NCI-H1092 (cell line): ENCODE measurements at places on chromosomes 7 and 10.

DNA sequence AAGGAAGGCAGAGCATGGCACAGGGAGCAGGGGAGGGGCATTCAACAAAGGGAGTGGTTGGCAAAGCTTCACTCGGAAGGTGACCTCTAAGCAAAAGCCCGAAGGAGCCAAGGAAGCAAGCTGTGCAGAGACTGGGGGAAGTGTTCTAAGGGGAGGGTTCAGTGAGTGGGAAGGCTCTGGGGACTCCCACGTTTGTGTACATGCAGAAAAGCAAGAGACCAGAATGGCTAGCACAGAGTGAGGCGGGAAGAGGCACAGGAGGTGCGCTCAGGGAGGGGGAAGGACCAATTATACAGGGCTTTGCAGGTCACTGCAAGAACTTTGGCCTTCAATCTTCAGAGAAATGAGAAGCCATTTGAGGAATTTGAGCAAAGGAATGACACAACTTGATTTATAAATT is 7.4 kb downstream of the ARHGAP21 start:
- DNase-seq = no peak

DNA sequence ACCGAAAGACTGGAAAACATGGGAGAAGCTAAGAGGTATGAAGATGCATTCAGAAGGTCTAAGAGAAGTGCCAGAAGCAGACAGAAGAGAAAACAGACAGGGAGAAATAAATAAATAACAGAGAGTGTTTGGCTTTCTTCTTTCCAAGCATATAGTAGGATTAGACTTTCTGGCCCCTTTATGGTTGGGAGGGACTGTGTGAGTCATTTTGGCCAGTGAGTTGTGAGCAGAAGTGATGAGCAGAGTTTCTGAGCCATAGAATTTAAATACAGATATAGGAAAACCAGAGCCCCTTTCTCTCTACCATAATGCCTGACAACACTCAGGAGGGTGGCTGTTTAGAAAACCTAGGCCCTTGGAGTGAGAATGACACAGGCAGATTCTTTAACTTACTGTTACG is 171.0 kb downstream of the PPP1R17 start:
- DNase-seq = no peak

DNA sequence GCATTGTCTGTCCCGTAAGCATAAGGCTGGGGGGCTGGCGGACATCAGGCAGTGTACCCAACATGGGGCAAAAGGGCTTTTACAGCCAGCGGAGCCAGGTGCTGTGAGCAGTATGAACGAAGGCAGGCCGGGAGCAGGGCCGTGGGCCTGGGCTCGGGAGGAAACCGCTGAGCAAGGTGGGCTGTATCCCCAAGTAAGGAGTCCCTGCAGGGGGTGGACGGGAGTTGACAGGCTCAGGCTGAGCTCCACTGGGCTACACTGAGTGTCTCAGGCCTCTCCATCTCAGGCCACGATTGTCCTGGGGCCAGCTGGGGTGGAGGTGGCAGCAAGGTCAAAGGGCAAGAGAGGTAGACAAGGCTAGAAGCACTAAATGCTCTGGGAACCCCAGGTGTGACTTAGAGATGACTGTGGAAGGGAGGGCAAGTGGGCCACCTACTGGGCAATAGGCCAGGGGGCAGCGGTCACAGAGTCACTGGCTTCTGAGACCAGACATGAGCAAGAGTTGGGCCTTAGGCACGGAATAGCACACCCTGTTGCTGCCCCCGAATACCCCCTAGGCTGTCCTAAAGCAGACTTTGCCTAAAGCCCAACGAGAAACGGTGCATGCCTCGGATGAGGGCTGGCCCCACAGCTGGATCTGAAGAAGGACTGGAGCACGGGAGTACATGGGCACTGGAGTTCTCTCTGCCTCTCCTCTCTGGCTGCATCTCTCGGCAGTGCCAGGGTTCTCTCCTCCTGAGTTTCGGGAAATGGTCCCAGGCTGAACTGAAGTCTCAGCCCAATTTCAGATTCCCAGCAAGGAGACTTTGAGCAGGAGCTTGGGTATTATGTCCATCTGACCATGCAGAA is 10.8 kb upstream of the RAMP3 start:
- DNase-seq = no peak

DNA sequence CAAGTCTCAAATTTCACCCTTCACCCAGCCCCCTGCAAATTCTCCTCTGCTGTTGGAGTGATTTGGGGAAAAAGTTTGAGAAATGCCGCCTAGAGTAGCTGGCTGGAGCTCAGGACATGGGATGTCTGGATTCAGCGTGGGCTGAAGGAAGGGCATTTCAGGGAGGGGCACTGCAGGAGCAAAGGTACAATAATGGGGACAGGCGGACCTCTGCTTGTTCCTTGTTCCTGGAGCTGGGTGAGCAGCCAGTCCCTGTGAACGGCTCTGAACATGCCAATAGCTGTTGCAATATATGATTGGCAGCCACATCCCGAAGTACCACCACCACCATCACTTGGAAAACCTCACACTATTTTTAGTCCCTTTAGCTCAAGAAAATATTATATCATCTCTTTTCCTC is 23.4 kb downstream of the ADRA2A start:
- DNase-seq = no peak

DNA sequence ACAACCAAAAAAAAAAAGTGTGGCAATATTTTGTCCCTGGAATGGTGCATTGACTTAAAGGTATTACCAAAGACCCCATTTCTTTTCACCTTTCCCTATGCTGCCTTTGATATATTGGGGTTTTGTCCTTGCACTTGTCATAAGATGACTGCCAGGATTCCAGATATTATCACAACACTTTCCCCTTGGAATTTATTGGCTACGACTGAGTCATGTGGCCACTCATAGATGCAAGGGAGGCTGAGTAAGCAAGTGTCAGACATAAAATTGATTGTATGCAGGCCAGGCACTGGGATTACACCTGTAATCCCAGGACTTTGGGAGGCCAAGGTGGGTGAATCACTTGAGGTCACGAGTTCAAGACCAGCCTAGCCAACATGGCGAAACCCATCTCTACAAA is 83.6 kb downstream of the PPP1R3C start:
- no peak for DNase-seq

DNA sequence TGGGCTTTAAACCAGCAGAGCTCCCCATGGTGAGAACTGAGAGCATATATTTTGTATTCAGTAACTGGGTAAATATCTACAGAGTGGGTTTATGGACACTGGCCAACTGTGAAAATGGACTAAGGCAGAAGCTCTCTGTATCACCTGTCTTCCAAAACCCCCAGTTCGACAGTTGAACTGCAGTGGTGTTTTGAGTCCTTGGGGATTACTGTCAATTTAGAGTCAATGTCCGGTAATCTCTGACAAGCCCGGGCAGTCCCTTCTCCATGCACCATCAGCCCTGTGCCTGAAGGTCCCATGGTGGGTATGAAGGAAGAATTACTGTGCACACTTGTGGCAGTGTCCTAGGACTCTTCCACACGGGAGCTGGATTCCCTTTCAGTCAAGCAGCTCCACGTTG is 235.0 kb downstream of the CCSER2 start:
- peak; percentile 78 for DNase-seq

DNA sequence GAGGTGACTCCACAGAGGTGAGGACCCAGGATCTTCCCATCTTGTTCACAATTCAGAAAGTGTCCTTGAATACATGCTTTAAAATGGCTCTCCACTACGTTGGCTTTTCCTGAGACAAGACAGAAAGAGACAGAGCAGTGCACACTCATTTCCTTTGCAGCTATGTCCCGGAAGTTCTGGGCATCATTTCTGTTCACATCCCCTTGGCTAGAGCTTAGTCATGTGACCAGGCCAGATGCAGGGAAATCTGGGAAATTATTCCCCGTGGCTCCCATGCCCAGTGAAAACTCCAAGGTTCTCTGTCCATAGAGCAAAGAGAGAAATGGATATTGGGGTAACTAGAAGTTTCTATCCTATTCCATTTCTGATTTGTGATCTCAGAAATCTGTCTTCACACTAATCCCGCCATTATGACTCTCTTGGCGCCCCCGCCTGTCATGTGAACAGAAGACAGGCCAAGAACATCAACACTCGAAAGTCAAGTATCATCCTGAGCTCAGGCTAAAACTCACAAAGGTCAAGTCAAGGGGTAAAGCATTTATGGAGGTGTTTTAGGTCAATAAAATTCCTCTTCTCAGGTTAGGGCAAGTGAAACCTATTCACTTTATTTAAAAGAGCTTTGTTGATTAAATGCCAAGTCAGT is 251.4 kb upstream of the HABP2 start:
- no peak for DNase-seq

GRCh38 chr10:121405096-121405495 is 193.1 kb downstream of the FGFR2 start:
- DNase-seq = no peak

DNA sequence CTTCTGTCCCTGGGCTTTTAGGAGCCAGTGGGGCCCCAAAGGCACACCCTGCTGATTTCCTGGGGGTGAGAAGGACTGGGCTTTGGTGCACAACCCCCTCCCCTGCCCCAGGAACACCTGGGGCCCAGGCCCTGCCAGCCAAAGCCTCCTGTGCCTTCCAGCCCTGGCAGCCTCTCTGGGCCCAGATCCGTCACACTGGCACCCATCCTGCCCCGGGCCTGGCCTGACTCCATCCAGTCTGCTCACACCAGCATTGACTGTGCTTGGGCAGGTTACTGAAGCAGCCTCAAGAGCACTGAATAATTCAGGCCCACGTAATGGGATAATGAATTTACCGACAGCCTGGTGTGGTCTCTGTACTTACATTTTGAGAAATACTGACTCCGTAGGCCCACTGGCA is 12.0 kb upstream of the COMTD1 start:
- DNase-seq = no peak

DNA sequence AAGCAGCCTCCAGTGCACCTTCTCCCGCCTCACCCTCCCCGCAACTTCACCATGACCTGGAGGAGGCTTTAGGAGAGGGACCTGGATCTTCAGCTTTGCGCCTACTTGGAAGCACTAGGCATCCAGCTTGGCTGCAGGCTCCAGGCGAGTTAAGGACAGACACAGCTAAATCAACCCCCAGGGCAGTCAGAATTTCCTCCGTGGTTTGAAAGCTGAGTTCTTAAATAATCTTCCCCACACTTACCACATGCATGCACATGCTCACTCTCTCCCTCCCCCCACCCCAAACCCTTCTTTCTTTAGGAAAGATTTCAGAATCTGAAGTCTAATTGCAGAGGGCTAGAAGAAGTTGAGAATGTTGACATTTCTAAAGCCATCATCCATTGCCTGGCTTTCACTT is 36.7 kb upstream of the LRRC4 start:
- DNase-seq = no peak
